Tibial artery (tissue), 4 donors: ENCODE measurements at places on chromosomes 13 and 19.

DNA sequence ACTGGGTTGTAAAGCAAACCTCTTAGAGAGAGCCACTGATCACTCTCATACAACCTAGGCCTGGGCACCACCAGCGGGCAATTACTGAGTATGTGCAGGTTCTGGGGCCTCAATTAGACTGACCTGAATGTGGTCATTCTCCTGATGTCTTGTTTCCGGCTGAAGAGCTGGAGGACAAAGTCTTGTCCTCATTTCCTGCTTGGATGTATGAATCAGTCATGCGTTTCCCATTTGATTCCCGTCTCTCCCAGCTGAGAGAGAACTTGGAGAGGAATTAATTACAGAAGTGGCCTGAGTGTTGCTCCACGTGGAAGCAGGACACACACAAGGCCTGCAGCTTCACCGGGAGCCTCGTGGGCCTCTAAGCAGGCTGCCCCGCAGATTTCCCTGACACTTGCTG is 799.3 kb upstream of the ARGLU1 start:
- no peak for DNase-seq

DNA sequence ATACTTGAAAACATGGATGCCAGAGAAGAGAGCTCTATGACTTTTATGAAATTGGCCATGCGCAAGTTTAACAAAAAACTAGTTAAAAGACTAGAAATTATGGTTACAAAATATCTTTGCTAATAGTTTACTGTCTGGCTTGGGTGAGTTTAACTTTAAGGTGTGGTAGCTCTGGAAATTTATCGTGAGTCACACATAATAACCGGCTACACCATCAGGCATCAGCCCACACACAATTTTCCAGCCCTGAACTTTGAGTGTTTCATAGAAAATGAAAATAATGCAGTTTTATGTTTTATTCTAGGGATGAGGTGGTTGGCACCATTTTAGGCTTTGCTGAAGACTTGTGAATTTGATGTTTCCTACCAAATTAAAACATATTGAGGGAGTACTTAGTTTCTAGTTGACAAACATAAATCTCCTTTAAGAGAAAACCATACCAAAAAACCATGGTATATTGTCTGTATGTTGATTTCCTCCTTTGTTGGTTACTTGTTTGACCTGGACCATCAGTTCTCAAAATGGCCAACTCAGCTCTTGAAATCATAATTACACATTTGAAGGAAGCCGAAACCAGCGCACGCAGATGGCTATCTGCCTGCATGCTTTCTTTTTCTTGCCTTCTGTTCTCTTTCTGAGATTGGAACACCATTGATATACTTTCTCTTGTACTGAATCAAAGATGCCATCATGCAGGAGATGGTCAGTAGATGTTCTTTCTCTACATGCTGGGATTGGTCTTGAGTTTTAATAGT is 125.1 kb downstream of the AKAP11 start:
- no peak for DNase-seq

DNA sequence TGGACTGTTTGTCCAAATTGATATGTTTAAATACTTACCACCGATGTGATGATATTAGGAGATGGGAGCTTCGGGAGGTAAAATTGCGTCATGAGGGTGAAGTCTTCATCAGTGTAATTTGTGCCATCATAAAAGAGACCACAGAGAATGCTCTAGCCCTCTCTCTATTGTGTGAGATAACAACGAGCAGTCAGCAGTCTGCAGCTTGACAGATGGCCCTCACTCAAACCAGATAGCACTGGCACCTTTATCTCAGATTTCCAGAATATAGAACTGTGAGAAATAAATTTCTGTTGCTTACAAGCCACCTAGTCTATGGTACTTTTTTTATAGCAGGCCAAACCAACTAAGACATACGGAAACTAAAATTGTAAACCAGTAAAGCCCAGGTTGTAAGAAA is 1718.9 kb upstream of the MIR17HG start:
- no peak for DNase-seq

DNA sequence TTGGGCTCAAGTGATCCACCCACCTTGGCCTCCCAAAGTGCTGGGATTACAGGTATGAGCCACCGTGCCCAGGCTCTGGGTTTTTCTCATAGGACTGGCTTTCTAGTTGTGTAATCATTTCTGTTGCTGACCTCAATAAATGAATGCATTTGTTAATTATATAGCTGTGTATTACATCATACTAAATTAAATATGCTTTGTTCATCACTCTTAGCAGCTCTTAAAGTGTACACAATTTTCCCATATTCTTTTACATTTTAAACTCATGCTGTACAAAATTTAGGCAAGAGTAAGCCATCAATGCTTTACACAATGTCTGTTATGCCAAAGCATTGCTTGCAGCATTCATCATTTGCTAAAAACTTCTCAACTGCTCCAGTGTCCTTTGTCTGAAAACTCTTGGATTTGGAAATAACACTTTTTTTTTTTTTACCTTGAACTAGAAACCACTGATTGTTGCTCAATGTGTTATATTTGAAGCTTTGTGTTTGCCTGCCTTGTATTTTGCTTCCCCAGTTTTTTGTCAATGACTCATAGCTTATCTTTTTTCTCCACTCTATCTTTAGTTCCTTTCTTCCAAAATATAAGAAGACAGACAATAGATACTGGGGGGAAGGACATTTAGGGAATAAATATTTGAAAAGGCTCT is 31.4 kb downstream of the CCDC122 start:
- no peak for DNase-seq

- DNase-seq = no peak
Measured at GRCh38 chr19:41612483-41612882, 14.4 kb downstream of the CEACAM4 start.

- no peak for DNase-seq
Measured at GRCh38 chr19:13691569-13692435, 72.5 kb upstream of the MRI1 start.

- no peak for DNase-seq
Measured at GRCh38 chr19:9953802-9954542, 17.7 kb upstream of the OLFM2 start.

DNA sequence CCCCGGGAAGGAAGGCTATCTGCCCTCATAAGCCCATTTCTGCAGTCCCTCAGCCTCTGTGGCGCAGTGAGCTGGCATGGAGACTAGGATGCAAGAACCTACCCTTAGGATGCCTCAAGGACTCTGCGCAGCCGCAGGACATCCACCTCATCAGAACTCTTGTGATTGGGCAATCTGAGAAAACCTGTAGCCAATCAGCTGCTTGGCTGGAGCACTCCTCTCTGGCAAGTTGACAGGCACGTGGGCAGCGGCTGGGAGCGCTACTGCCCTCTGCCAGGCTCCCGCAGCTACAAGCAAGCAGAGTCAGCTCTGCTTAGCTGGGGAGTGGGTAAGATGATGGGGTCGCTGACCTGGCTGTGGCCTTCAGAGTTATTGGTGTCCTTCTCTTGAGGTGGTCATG is 1.5 kb upstream of the ECSIT start:
- peak; percentile 90 for DNase-seq

DNA sequence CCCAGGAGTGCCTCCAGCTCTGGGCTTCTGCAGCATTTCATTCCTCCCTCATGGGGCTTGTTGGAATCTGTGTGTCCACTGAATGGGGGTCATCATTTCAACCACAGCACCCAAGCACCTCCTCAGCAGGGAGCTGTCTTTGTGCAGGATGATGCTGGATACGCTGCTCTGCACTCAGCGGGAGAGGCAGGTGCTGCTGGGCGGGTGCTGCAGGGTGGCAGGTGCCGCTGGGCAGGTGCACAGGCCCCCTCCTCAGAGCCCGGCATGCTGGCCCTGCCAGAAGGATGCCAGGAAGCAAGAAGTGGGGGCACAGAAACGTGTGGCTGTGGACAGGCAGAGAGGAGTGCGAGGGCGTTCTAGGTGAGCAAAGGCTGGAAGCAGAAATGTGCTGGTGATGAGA is 121.8 kb upstream of the VSTM2B start:
- no peak for DNase-seq

DNA sequence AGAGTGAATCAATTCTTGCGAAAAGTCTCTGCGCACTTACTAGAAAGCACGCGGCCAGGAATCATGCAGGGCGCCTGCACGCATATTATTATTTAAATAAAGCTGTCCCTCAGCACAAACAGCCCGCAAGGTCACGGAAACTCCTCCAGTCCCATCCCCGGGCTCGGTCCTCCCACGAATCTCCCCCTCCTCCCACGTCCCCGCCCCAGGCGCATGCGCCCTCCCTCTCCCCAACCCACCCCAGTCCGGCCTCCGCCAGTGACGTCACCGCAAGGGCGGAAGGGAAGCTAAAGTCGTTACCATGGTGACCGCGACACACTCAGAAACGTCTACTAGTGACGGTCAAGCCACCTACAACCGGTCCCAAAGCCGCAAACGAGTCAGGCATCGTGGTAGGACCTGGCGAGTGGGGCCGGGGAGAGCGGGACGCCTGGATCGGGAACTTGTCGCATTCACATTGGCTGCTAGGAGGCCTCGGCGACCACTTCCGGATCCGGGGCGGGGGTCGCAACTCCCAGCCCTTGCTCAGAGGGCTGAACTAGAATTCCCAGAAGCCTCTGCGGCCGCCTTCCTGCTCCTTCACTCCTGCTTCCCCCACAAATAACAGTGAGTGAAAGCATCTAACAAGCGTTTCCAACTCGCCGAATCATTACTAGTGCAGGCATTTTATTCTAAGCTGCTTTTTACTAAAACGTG is at the start of gene ZSCAN5A:
Gene ZSCAN5A (minus strand): TSS at position 459 of the 696 bp plus-strand sequence. CDS start 89,793 bp downstream, outside the sequence.
- DNase-seq = peak; percentile 96

- no peak for DNase-seq
Measured at GRCh38 chr13:68304286-68304893, 1074.3 kb upstream of the PCDH9 start.

DNA sequence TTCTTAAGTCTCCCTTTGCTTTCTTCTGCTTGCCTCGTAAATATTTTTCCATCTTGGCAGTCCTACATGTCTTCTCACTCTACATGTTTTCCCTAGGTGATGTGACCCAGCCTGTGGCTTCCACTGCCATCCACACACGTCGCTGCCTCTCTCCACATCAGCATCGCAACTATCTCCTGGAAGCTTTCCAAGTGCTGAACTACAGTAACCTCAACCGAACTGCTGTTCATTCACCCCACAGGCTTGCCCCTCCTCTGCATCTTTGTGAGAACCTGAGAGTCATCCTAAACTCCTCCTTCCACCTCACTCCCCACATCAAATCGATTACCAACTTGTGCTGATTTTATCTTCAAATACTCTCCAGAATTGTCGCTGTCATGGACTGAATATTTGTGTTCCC is 41.2 kb upstream of the USPL1 start:
- no peak for DNase-seq

- no peak for DNase-seq
Measured at GRCh38 chr13:84080748-84081530, 198.7 kb upstream of the SLITRK1 start.

DNA sequence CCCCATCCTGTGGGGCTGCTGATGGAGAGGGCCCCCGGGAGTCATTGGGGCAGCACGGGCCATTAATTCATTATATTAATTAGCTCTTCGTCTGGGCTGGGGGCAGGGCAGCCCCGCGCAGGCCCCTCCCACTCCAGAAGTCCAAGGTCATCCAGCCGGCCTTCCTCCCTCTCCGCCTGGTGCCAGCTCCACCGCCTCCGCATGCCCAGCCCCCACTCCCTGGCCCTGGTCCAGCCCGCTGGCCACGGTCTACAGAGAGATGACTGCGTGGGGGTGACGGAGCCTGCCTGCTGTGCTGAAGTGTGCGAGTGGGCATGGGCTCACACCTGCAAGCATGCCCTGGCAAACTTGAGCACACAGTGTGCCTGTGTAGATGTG is 8.8 kb downstream of the IGLON5 start:
- DNase-seq = no peak

DNA sequence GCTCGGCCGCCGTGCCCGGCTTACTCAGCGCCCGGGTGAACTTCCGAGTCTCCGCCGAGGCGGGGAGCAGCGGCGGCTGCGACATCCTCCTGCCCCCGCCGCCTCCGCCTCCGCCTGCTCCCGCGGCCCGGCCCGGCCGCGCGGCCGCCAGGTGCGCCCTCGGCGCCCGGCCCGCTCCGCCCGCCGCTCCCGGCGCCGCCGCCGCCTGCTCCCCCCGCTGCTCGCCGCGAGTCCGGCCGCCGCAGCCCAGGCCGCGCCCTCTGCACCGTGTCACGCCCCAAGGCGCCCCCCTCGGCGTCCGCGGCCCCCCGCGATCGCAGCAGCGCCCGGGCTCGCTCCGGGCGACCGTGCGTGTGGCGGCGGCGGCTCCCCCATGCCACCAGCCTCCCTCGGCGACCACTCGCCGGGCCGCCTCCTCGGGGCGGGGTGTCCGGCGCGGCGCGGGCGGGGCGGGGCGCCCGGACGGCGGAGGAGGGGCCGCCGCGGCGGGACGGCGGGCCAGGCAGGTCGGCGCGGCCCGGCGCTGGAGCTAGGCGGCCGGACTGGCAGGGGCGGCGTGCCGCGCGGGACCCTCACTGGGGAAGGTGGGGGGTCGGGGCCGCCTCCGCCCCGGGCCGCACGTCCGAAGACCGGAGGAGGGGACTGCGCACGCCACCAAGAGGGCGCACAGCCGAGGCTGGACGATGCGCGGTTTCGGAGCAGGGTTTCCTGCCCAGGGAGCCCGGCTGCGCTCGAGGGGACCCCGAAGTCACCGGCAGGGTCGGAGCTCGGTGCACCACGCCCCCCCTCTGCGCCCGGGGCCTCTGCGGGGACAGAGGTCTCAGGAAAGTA is 108.6 kb upstream of the DOCK9 start:
- DNase-seq = peak; percentile 34

- DNase-seq = no peak
Measured at GRCh38 chr19:57620673-57621348, 6.8 kb downstream of the ZNF134 start.

GRCh38 chr19:45716359-45717130 is 14.2 kb downstream of the FBXO46 start:
- no peak for DNase-seq

GRCh38 chr19:48874303-48875135 is 2.3 kb downstream of the PPP1R15A start:
- DNase-seq = no peak

GRCh38 chr19:12623361-12624031 is 12.8 kb downstream of the ZNF791 start:
- no peak for DNase-seq

GRCh38 chr19:54310543-54310942 is 2.4 kb downstream of the LILRA5 start:
- no peak for DNase-seq

GRCh38 chr13:89688918-89689317 is 1658.6 kb upstream of the MIR17HG start:
- DNase-seq = no peak

DNA sequence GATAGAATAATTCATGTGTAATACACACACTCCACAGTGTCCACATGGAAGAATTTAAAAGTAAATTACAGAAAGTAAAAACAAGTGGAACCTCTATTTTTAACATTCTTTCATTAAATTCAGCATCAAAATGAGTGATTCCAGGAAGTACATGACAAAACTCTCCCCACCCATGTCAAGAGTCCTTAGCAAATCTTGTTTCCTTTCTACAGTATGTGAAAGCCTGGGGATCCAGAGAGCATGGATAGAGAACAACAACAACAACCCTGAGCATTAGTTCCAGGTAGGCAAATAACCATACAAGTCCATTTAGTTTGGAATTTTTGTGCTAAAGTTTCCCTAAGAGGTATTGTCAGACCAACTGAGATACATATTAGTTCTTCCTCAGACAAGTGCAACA is 267.9 kb downstream of the ENOX1 start:
- no peak for DNase-seq

- DNase-seq = no peak
Measured at GRCh38 chr13:41942462-41943094, 18.3 kb downstream of the VWA8 start.

GRCh38 chr19:50459638-50460037 is 16.7 kb upstream of the EMC10 start:
- DNase-seq = no peak

- DNase-seq = no peak
Measured at GRCh38 chr13:99124794-99125316, 75.8 kb upstream of the UBAC2 start.
